ENCODE measurements at places on chromosomes 3 and 15.

DNA sequence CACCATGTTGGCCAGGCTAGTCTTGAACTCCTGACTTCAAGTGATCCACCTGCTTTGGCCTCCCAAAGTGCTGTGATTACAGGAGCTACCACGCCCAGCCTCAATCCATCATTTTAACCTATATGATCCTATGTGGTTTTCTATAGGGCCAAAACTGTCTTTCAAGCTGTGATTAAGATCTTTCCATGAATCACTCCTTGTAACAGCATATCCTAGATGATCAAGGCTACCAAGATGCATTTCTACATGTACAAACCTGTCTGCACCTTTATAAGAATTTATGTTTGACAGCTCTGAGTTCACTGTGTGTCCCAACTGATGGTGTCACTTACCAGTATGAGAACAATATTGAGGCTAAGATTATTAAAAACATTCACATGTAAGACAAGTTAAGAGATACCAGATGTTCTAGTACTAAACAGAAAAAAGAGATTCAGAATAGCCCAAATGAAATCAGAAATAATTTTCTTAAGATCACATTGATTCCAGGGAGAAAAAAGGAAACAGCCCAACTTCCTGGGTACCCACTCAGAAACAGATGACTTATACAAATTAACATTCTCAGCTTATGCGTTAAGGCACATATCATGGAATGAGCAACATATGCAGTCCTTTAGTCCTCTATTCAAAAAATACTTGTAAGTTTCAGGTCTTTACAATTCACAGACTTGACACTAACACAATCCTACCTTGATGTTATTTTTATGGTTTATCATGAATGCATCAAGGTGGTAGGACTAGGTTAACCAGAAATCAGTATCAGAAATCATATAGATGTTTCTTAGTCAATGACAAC, 24.8 kb upstream of the PPIB start:
- peaks cover 47% of the 10 kb centered on the region for H3K4me1 ChIP-seq
- no peak overlapping the region for H3K4me3 ChIP-seq
- peak; percentile 42 for DNase-seq

- no peaks in the 10 kb centered on the region for H3K36me3 ChIP-seq
- no peak overlapping the region for H3K27ac ChIP-seq
- DNase-seq: no peak
- H3K4me3 ChIP-seq: no peak overlapping the region
- no peaks in the 10 kb centered on the region for H3K4me1 ChIP-seq
Measured at GRCh38 chr3:26353097-26353496, 269.5 kb upstream of the LRRC3B start.

DNA sequence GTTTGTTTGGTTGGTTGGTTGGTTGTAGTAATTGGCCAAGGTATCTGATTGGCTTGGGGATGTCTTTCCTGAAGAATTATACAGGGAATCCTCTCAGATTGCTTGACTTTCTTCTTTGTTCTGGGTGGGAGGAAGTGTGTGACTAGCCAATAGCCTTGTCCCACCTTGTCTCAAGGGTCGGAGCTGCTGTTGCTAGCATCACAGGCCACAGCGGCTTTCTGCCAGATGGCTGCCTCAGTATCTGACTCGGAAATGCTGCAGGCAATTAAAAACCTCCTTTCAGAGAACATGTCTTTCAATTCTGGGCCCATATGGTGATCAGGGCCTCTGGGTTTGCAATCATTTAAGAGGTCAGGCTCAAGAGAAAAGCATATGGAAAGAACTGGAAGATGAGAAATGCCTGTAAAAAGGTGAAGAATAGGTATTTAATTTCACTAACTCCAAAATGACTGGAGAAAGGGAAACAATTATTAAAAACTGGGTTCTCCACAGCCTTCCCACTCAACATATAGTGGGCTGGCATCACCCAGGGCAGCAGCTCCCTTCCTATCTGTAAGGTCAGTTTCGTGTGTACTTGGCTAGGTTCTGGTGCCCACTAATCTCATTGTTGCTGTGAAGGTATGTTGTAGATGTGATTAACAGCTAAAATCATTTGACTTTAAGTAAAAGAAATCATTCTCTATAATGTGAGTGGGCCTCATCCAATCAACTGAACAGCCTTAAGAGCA, 32.4 kb downstream of the TGFBR2 start:
- H3K27ac ChIP-seq: no peak overlapping the region
- no peak for DNase-seq
- no peaks in the 10 kb centered on the region for H3K27me3 ChIP-seq
- H3K4me3 ChIP-seq: no peak overlapping the region
- peaks cover 35% of the 10 kb centered on the region for H3K4me1 ChIP-seq

GRCh38 chr3:118347396-118348168, 687.1 kb downstream of the IGSF11 start:
- H3K27ac ChIP-seq: no peak overlapping the region
- no peak for DNase-seq
- no peaks in the 10 kb centered on the region for H3K36me3 ChIP-seq
- no peaks in the 10 kb centered on the region for H3K27me3 ChIP-seq

DNA sequence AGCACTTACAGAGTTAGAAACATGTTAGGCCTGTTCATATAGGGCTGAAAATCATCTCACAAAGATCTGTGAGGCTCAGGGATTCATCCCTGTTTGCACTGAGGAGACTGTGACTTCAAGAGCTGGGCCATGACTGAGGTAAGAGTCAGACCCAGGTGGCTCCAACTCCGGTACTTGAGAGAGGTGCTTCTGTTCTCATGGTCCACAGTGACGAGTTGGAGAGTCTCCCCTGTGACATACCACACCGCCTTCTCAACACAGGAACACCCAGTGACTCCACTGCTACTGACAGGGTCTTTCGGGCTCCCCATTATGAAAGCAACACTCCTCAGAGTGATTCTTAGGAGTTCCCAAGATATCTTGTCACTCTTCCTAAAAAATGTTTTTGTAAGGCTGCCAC, 27.4 kb downstream of the FSTL1 start:
- no peak for DNase-seq
- H3K27ac ChIP-seq: no peak overlapping the region
- H3K4me1 ChIP-seq: peaks cover 22% of the 10 kb centered on the region
- no peak overlapping the region for H3K4me3 ChIP-seq
- H3K36me3 ChIP-seq: no peaks in the 10 kb centered on the region

DNA sequence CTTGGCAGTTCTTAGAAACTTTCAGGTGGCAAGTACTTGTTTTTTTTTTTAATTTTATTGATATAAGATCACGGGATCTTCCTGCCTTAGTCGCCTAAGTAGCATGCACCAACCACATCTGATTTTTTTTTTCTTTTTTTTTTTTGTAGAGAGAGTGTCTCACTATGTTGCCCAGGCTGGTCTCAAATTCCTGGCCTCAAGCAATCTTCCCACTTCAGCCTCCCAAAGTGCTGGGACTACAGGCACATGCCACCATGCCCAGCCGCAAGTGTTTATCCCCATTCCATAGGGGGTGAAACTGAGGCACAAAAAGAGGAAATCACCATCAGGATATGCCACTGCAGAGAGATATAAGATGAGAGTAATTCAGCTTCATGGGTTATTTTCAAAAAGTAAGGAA, 102.9 kb downstream of the IGF2BP2 start:
- H3K27ac ChIP-seq: no peak overlapping the region
- H3K4me3 ChIP-seq: no peak overlapping the region
- no peak for DNase-seq
- no peaks in the 10 kb centered on the region for H3K36me3 ChIP-seq

GRCh38 chr3:108420926-108421325, 89.5 kb downstream of the MYH15 start:
- H3K36me3 ChIP-seq: no peaks in the 10 kb centered on the region
- H3K4me1 ChIP-seq: no peaks in the 10 kb centered on the region
- H3K27ac ChIP-seq: no peak overlapping the region
- no peaks in the 10 kb centered on the region for H3K27me3 ChIP-seq

- H3K4me3 ChIP-seq: no peak overlapping the region
- no peaks in the 10 kb centered on the region for H3K36me3 ChIP-seq
- H3K4me1 ChIP-seq: peaks cover 9% of the 10 kb centered on the region
- H3K27me3 ChIP-seq: no peaks in the 10 kb centered on the region
- DNase-seq: no peak
- H3K27ac ChIP-seq: no peak overlapping the region
Measured at GRCh38 chr3:8173892-8174291, 327.7 kb upstream of the LMCD1 start.

DNA sequence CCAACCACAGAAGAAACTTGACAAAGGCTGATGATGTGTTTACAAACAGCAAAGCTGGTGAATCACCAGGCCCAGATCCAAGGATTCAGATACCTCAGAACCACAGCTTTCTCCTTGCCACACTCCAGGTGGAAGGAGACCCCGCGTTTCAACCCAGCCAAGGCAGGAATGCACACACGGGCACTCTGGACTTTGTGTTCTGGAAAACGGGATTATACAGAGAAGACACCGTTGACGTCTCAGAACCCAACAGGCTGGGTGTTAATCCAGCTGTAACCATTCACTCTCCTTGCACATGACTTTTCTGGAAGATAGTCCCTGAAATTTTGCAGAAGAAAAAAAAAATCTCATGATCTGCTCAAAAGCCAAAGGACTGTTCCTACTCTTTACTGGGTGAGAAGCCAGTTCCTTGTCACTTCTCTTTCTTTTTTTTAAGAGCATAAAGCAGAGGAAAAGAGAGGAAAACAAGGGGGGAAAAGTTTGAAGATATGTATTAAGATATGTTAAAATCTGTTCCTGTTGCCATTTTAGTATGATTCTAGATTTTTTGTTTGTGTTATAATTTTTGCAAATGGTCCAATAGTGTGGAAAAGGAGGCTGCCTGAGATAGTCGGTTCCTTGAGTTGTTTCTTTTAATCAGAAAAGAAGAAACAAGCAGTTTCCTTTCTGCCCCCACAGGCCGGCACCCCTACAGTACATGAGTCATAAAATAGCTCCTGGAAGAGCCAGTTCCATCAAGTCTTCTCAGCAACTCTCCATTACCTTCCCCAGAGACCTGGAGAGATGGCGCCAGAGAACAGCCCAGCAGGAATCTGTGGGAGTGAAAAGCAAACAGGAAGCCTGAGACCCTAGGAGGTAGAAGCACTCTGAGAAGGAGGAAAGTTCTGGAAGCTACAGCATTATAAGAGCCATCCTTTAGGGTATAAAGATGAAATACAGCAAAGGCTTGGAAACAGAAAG, 73.1 kb downstream of the RORA start:
- H3K4me1 ChIP-seq: peaks cover 43% of the 10 kb centered on the region
- peak; percentile 92 for DNase-seq
- H3K4me3 ChIP-seq: no peak overlapping the region
- peak overlapping the region; percentile 70 for H3K27ac ChIP-seq
- H3K27me3 ChIP-seq: no peaks in the 10 kb centered on the region

- H3K27ac ChIP-seq: no peak overlapping the region
- H3K27me3 ChIP-seq: no peaks in the 10 kb centered on the region
- H3K4me1 ChIP-seq: no peaks in the 10 kb centered on the region
- no peaks in the 10 kb centered on the region for H3K36me3 ChIP-seq
- no peak for DNase-seq
Measured at GRCh38 chr15:68541743-68542142, 37.0 kb upstream of the CORO2B start.

- no peak overlapping the region for H3K27ac ChIP-seq
- H3K4me1 ChIP-seq: peaks cover 31% of the 10 kb centered on the region
- H3K27me3 ChIP-seq: no peaks in the 10 kb centered on the region
- DNase-seq: peak; percentile 58
- H3K36me3 ChIP-seq: no peaks in the 10 kb centered on the region
- no peak overlapping the region for H3K4me3 ChIP-seq
Measured at GRCh38 chr3:119352863-119353527, 58.8 kb downstream of the ARHGAP31 start.

- no peaks in the 10 kb centered on the region for H3K27me3 ChIP-seq
- no peaks in the 10 kb centered on the region for H3K4me1 ChIP-seq
- H3K36me3 ChIP-seq: no peaks in the 10 kb centered on the region
- DNase-seq: peak; percentile 59
Measured at GRCh38 chr15:96869122-96869521, 538.6 kb downstream of the NR2F2 start.

DNA sequence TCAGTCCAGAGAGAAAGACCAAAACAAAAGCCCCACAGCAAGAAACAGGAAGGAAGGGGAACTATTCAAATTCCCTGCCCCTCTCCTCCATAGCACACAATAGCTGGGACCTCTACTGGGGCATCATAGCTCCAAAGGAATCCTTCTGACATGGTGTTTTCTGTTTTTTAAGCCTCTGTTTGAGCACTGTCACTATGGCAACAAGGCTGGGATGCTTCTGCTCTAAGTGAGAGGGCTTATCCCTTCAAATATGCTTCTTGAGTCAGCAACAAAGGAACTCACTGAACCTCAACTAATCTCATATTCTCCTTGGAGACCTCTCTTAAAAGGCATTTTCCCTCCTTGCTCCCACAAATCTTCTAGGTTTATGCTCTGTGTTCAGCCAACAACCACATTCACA, 40.5 kb downstream of the MYLK start:
- H3K4me3 ChIP-seq: no peak overlapping the region
- H3K36me3 ChIP-seq: no peaks in the 10 kb centered on the region
- no peaks in the 10 kb centered on the region for H3K27me3 ChIP-seq
- no peaks in the 10 kb centered on the region for H3K4me1 ChIP-seq
- no peak overlapping the region for H3K27ac ChIP-seq

- no peak for DNase-seq
- no peak overlapping the region for H3K4me3 ChIP-seq
- no peaks in the 10 kb centered on the region for H3K36me3 ChIP-seq
- no peak overlapping the region for H3K27ac ChIP-seq
- no peaks in the 10 kb centered on the region for H3K27me3 ChIP-seq
- no peaks in the 10 kb centered on the region for H3K4me1 ChIP-seq
Measured at GRCh38 chr3:43405888-43406642, 119.7 kb downstream of the SNRK start.

DNA sequence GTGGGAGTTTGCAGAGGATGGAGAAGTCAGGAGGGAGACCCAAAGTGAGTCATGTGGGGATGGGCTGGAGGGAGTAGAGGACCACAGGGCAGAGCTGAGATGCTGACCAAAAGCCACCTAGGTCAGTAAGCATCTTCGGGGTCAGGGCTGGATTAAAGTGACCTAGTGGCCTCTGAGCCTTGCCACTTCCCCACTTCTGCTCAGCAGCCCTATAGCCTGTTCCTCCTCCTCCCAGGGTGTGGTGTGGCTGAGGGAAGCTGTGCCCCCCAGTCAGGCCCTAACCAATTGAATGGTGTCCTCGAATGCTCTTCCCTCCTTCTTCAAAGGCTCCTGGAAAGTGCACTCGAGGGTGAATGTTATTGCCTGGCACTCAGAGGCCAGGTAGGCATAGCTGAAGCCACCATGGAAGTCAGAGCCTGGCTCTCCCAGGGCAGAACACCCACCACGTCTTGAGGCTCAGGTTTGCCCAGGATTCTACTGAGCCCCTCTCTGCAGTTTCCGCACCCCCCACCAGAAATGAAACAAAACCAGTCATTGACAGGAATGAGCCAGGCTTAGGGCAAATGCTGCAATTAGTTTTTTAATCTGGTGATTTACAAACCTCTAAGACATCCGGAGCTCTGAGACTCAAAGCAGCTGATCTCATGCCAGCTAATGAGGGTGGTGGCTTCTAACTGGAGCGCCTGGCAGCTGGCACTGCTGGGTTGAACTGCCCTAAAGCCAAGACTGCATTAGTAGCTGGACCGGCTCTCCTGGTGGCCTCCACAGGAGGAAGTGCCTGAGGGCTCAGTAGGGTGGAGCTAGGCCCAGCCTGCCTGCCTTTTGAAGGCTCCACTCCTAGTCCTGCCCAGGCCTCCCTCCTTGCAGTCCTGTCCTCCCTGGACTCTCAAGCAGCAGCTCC, 26.0 kb upstream of the VIPR1 start:
- DNase-seq: peak; percentile 15
- no peak overlapping the region for H3K4me3 ChIP-seq
- H3K27ac ChIP-seq: no peak overlapping the region
- H3K27me3 ChIP-seq: no peaks in the 10 kb centered on the region
